ENCODE measurements at places on chromosomes 1 and 21.
A peak's percentile ranks its signal among the peaks of the same experiment; 100 is the strongest.

- DNase-seq: no peak
Observed at GRCh38 chr1:197842646-197843045, 59.8 kb upstream of the C1orf53 start.

- DNase-seq: no peak
Observed at GRCh38 chr1:62809788-62810187, 25.9 kb downstream of the ATG4C start.

GRCh38 chr1:162889989-162890388 lies 29.0 kb upstream of the CCDC190 start:
- DNase-seq: no peak

- DNase-seq: no peak
Observed at GRCh38 chr1:200958597-200958996, 63.9 kb downstream of the INAVA start.

- no peak for DNase-seq
Observed at GRCh38 chr1:114152508-114153260, 985 bp downstream of the SYT6 start.

GRCh38 chr1:38964140-38964548 lies 22.5 kb upstream of the RHBDL2 start:
- no peak for DNase-seq

- DNase-seq: no peak
Observed at GRCh38 chr1:233582439-233582838, 31.5 kb upstream of the KCNK1 start.

GRCh38 chr1:202009326-202010179 lies 834 bp upstream of the ELF3 start:
- DNase-seq: peak; percentile 28

- no peak for DNase-seq
Observed at GRCh38 chr21:44375281-44375651, 21.8 kb downstream of the TRPM2 start.

- DNase-seq: no peak
Observed at GRCh38 chr21:29145852-29146453, 15.5 kb downstream of the MAP3K7CL start.

- DNase-seq: no peak
Observed at GRCh38 chr1:229023651-229024300, 247.1 kb upstream of the RAB4A start.
